Stimulated activated CD4-positive, alpha-beta T cell treated with anti-CD3 and anti-CD28 coated beads, Interleukin-2, amount 100 ng/mL, for 24 hours (primary cell): ENCODE measurements at places on chromosomes 4 and X.

DNA sequence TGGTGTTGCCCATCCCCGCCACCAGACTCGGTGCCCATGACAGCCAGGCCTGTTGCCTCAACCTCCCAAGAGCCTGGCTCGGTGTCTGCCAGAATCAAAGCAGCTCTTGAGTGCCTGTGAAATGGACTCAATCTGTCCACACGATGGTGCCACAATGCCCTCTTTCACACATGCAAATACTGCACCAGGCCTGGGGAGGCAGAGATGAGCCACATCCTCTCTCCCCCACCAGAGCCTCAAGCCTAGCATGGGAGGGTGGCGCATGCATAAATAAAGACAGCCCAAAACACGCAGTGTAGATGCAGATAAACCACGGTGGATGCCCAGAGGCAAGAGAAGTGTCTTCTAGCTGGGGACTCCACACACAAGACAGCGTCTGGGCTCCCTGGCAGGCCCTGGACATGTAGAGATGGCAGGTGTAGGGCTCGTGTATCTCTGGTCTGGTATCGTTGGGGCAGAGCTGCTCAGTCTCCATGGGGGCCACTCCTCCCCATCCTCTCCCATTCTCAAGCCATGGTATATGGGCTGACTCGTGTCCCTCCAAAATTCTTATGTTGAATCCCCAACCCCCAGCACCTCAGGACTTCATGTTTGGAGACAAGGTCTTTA is 65.6 kb downstream of the JAKMIP1 start:
- peak; percentile 10 for DNase-seq

DNA sequence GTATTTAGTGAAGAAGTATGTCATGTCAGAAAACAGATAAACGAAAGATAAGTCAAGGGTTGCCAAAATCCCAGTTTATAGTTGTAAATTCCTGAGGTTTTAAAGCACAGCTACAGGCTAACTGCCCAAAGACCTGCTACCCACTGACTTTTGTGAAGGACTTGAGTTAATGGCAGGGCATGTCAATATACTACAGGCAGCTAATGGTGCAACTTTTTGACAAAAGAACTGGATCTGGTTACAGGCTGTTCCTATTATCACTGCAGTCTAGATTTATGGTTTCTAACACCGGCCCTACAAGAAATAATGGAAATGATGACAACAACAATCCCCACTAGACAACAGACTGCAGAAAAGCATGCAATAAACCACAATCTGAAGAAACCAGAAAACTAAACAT is 6.4 kb downstream of the SCML2 start:
- no peak for DNase-seq

DNA sequence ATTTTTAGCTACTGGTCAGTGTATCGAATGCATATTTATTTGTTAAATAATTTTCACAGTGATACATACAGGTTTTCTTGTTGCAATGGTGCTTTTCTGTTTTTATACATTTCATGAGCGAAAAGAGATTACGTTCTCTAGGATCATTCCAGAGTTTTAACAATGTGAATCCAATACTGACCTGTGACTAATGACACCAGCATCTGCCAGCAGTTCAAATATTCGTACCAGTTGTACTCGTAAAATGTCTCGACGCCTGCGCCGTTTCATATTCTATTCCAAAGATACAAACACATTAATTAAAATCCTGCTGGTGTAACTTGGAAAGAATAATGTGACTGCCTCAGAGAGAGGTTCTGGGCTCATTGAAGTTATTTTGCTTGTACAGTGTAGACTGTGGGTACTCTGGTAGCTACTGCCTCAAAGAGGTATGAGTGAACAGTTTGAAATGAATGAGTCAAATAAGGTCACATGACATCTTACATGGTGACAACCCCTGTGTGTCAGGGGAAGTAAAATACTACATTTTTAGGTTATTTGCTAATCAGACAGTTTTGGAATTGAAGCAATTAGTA is 80.7 kb downstream of the ZAR1 start:
- no peak for DNase-seq

DNA sequence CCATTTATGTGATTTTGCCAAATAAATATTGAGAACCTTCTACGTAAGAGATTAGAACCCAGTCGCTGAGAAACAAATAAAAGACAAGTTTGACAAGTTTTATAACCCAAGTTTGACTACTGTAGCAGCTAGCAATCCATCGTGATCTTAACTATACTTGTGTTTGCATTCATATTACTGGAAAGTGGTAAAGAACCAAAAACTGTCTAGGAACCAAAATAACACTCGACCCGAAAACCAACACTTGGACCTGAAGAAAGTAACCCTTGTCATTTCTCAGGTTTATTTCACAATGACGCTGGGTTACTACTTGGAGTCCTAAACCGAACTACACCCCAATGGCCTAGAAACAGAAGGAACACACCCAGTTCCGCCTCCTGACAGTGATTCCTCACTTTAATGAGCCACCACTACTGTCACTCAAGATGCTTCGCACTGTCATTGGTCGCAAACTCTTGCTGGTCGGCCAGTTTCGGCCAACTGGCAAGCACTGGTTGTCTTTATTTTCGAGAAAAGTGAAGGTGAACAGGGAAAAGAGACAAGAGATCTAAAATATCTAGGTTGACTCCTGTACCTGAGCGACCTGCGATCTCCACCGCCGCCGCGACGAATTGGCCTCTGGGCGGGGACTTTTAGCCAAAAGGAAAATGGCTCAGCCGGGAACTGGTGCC is 496 bp downstream of the FBXO8 start:
- DNase-seq, result peak; percentile 66

DNA sequence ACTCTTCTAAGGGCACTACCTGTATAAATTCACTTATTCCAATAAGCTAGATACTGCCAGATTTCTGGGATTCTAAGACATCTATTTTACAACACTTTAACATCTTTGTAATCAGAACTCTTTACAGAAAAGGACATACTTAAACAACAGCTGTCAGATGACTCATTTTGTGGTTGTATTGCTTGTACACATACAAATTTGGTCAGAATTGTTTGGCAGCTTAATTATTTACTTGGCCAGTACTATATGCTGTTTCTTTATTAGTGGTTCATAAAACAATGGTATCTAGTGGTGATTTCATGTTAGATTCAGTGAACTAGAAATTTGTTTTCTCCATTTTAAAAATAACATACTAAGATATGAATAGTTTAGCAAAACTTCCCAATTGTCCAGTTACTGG is 27.2 kb downstream of the PALLD start:
- DNase-seq, result no peak

GRCh38 chr4:26509681-26510333 is 19.5 kb upstream of the CCKAR start:
- DNase-seq, result no peak

DNA sequence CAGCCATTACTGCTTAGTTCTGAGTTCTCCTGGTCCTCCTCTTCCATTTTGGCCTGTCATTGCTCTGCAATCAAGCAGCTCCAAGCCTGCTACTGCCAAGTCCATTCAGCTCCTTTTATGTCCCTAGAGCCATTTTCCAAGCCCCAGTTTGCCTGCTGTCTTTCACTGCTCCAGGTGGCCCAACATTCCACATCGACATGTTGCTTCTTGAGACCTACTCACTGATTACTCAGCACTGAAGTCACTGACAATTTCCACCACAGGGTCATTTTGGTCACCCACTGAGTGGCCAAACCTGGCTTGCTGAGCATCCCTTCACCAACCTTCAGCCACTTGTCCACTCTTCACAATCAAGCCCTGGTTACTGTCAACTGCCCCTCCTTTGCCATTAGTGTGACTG is 27.2 kb downstream of the LRIT3 start:
- no peak for DNase-seq
